ENCODE measurements at places on chromosomes 3 and 15.
A peak's percentile ranks its signal among the peaks of the same experiment; 100 is the strongest.

- DNase-seq = no peak
Observed at GRCh38 chr3:112004669-112005068, 5.9 kb downstream of the TAGLN3 start.

- no peak for DNase-seq
Observed at GRCh38 chr3:107133891-107134290, 243.3 kb upstream of the CCDC54 start.

DNA sequence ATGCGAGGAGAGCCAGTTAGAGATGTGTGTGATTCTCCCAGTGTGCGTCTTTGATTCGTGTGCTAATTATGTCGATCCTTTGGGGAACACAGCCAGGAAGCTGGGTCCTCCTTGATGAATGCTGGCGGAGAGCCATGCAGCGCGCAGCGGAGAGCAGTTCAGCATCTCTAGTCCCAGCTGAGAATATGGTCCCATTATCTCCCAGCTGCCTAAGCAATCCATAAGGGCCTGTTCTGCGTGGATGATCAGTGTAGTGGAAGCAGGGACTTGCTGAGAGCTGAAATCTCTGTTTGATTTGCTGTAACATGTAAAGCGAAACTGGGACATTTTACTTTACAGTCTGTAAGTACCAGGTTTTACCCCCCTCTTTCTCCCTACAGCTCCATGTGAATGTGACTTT is 412.7 kb downstream of the CNTN4 start:
- DNase-seq = no peak

DNA sequence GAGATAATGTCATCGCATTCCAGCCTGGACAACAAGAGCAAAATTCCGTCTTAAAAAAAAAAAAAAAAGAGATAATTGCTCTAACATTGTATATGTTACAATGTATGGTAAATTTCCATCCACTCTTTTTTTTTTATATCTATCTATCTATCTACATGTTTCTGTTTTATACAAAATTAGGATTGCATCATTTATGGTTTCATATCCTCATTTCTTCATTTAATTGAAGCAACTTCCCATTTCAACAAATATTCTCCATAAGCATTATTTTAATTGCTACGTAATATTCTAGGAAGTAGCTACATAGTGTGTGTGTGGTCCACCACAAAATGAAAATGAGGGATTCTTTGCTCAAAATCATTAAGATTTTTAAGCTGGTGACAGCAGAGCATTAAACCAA is 18.4 kb downstream of the RBP1 start:
- DNase-seq = no peak

GRCh38 chr3:161694682-161695564 is 198.3 kb downstream of the OTOL1 start:
- DNase-seq = no peak

DNA sequence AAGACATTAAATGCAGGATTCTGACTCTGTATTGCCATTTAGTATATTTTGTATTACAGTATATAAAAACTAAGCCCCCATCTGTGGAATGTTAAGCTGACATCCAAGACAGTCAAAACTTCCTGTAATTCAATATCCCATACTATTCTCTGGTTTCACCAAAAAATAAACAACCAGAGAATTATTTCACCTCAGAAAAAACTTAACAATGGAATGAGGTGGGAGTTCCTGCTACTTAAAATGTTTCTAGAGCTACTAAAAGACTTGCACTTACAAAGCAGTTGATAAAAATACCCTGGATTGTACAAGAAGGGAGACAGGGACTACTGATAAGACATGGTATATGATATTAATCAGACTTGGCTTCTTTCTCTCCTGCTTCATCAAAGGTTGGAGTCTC is 8.3 kb downstream of the ARL13B start:
- no peak for DNase-seq

- no peak for DNase-seq
Observed at GRCh38 chr3:193819117-193820010, 226.4 kb downstream of the OPA1 start.

DNA sequence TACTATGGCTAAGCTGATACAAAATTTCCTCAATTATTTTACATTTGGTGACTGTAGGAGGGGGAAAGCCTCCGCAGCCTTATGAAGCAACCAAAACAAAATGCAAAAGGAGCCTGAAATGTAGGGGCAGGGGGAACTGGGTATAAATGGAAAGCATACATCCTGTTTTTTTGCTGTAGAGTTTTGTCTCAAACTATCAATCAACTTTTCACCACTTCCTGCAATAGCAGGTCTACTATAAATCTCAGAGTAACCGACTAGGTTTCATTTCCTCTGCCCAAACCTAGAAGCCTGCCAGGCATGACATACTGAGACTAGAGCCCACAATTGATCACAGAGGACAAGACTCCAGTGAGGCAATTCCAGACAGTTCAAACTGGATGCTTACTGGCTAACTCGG is 91.3 kb downstream of the SHQ1 start:
- no peak for DNase-seq

DNA sequence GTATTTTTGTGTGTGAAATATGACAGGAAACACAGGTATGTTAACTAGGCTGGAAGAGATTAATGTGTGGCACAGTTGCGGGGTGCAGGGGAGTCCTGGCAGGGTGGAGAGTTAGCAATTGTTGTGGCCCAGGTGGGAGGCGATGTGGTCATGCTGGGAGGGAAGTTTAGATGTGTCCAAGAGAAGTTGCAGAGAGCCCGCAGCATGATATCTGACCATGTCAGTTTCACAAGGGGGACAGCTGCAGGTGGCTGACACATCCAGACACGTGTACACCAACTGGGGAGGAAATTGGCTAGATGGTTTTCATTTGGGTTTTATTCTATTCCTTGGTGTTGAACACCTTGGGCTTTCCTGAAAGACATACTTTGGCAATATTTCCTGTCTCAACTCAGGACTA is 172.8 kb upstream of the RGMA start:
- DNase-seq = no peak

- no peak for DNase-seq
Observed at GRCh38 chr3:10162185-10162584, 2.5 kb upstream of the IRAK2 start.

DNA sequence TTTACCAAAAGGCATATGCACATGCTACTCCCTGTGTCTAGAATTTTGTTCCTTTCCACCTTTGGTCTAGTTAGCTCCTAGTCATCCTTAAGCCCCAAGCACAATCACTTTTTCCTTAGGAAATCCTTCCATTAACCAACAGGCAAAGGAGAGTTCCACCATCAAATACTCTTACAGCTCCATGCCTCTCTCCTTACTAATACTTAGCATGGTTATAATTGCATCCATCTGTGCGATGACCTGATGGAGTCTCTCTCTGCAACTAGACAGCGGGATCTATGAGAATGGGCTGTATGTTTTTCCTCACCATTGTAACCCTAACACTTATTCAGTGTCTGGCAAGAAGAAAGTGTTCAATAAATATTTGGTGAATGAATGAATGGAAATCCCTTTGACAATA is 69.3 kb upstream of the SMAD3 start:
- DNase-seq = no peak

GRCh38 chr3:30606301-30607031 is at the start of gene TGFBR2:
Gene TGFBR2, plus strand, starts transcription at chr3:30606601. Its CDS starts 283 bp downstream, at chr3:30606884.
- DNase-seq = peak; percentile 82

DNA sequence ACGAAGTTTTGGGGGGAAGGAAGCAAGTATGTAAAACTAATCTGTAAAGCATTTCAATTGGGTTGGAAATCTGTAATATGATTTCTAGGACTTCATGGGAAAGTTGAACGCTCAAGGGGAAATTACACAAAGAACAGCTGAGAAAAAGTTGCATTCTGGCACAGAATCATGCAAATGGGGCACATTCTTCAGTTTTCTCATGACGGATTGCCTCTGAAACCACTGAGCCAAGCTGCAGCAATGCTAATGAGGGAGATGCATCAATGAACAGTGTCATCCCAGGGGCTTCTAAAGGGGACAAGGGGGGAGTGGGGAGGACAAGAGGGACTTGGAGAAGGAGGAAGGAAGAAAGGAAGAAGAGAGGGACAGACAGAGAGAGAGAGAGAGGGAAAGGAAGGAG is 291.4 kb upstream of the ATP11B start:
- no peak for DNase-seq

GRCh38 chr3:156509189-156510174 is 45.4 kb downstream of the SSR3 start:
- no peak for DNase-seq

DNA sequence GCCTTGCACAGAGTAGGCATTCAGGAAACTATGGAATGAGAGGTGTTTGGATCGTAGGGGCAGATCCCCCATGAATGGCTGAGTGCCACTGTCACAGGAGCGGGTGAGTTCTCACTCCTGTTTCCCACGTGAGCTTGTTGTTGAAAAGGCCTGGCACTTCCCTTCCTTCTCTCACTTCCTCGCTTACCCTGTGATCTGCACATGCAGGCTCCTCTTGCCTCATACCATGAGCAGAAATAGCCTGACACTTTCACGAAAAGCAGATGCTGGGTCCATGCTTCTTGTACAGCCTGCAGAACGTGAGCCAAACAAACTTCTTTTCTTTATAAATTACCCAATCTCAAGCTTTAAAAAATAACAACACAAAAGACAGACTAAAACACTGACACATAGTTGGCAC is 55.4 kb downstream of the AGBL1 start:
- DNase-seq = no peak

GRCh38 chr3:63438826-63439371 is 160.8 kb downstream of the SYNPR start:
- DNase-seq = no peak

- DNase-seq = no peak
Observed at GRCh38 chr15:98419173-98419780, 229.1 kb upstream of the IGF1R start.

DNA sequence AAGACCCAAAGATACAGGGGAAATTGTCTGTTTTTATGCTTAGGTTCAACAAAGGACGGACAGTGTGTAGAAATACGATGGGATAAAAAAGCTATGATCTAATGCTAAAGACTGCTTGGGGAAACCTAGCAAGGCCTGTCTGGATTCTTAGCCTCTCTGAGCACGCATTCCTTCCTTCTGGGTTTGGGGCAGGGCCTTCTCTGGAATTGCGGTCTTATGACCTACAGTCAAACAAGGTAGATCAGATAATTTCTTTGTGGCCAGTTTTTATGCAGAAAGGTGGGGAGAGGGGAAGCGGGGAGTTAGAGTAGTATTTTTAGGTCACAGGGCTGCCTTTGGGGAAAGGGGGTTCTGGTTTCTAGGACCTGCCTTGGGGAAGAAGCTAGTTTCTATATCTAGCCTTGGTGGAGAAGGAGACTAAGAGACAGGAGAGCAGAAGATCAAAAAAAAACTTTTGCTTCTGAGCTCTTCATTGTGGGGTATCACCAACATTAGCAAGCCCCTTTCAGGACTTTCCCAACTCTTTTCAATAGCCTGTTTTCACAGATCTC is 39.1 kb upstream of the LIPC start:
- no peak for DNase-seq

DNA sequence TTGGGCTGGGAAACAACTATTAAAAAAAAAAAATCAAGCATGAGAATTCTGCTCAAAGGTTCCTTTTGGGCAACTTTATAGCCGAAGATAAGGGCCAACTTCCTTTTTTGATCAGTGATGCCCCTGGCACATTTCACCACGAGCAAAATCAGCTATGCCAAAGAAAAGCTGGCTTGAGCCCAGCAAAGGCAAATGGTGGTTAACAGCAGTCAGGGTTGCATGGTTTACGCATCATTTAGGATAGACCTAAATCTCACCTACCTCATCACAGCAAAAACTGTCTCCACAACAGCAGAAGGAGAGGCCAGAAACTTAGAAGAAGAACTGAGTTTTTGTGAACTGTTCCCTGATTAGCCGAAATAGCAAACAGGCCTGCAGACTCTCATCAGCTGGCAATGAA is 220.1 kb upstream of the CDIN1 start:
- no peak for DNase-seq
